ENCODE measurements at places on chromosomes 2 and 18.

DNA sequence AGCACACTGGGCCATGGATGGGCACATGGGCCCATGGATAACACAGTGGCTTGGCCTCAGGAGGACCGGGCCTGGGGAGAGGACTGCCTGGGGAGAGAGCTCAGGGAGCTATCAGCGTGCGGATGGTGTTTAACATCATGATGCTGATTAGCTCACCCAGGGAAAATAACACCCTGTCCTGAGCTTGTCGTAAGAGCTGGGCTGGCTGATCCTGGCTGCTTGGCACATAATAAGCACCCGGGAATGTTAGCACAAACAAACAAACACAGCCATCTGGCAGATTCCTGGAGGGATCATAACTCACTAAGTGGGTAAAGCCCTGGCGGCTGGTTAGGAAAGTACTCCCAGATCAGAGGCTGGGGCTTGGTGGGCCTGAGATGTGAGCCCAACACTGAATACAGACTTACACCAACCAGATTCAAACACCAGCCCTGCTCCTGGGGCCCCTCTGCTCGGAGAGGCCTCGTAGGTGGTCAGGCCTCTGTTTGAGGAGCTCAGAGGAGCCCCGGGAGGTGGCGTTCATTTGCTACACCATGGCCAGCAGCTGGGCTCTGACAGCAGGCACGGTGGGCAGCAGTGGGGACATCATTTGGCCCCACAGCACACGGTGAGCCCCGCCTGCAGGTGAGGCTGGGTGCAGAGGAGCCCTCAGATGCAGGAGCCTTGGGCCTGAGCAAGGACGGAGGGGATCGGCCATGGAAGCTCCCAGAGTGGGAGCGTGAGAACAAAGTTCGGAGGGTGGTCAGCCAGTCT, 193.4 kb upstream of the HDAC4 start:
- DNase-seq: no peak

DNA sequence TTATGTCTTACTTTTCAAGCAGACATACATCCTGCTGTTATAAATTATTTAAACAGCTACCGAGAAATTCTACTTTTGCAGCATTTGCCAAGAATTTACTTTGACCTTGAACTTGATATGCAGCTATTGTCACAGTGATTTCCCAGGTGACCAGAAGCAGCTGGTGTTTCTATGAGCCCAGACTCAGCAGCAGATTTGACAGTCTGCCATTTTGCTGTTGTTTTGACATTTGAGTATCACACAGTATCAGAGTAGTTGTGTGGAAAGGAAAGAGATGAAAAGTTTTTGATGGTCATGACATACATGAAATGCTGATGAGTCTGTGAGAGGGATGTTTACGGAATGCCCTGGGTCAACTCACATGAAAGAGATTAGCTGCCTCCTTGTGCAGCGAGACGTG, 6.6 kb upstream of the CCDC195 start:
- DNase-seq: no peak

DNA sequence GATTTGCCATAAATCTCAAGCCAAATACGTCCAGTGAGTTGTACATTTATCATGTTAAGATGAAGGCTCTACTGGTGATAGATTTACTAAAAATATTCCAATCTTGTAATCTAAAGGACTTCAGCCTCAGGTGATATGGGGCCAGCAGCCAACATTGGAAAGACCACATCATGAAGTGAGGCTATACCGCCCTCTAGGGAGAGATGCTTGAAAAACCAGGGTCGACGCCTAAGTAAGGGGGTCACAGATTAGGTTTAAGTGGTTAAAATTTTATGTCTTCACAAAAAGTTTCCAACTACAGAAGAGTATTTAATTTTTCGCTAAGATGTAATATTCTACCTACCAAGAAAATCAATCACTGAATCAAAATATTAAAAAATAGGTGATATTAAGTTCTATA, 33.3 kb downstream of the DOCK10 start:
- DNase-seq: no peak

- no peak for DNase-seq
Measured at GRCh38 chr18:51164761-51165281, 32.7 kb downstream of the MEX3C start.

DNA sequence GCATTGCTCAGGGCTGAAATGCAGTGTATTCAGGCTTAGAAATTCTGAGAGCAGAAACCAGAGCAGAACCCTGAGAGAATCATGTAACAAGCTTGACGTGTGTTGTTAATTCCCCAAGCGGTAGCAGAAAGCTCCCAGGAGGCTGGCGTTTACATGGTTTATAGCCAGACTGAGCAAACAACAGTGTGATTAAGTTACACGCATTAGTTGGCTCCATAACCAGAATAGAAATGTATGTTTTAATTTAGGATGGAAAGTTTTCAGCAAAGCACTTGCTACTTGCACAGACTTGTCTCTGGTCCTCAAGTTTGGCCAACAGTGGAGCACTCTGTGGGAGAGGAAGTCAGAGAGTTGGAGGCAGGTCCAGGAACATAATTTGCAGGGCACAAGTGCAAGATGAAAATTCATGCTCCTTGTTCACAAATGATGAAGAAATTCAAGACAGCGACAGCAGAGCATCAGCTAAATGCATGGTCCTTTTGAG, 69.3 kb downstream of the MAPK4 start:
- DNase-seq: no peak

GRCh38 chr2:142217804-142218203, 87.0 kb upstream of the LRP1B start:
- no peak for DNase-seq

- DNase-seq: peak; percentile 81
Measured at GRCh38 chr18:35267161-35267651, 22.8 kb downstream of the ZSCAN30 start.
